Activated CD8-positive, alpha-beta memory T cell treated with anti-CD3 and anti-CD28 coated beads for 1 hour (primary cell): ENCODE measurements at places on chromosomes 2 and 18.
A peak's percentile ranks its signal among the peaks of the same experiment; 100 is the strongest.

GRCh38 chr2:102193074-102193473 is 6.3 kb downstream of the IL1RL2 start:
- no peak for DNase-seq

DNA sequence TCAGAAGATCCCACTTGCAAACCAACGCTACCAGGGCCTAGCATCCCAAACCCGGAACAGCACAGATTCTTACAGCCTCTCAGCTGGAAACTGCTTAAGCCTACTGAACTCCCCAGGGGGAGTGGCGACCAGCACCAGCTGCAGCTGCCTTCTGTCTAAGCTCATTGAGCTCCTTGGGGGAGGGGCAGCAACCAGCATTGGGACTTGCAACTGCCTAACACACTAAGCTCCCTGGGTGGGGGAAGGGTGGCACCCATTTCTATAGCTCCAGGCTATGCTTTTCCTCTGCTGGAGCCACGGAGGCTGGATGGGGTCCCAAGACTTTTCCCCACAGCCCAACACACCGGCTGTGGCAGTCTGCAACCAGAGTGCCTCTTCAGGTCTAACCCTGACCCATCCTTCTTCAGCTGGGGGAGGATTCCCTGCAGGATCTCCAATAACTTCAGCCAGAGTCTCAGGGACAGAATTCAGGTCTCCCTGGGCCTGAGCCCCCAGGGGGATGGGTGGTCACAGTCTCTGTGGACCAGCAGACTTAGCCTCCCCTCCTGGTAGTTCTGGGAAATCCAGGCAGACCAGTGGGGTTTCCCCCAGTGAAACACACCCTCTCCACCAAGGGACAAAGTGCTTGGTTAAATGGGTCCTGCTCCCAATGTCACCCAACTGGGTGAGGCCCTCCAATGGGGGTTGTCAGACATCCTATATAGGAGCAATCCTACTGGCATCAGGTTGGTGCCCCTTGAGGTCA is 45.9 kb upstream of the ITGA4 start:
- DNase-seq = no peak

- DNase-seq = no peak
Measured at GRCh38 chr2:27903018-27903417, 12.5 kb downstream of the BABAM2 start.

DNA sequence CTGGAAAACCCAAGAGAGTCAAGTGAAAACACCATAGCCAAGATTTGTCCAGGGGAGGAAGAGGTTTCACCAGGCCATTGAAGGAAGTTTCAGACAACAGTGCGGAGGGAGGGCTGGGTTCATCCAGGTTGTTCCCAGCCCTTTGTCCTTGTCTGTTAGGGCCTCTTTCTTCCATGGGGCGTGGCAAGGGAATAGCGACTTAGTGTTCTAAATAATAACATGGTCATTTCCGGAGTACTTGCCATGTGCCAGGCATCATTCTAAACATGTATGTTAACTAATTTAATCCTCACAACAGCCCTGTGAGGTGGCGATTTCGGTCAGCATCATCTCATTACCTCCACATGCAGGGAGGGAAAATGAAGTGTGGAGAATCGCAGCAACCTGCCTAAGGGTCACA is 77.3 kb downstream of the TCF7L1 start:
- no peak for DNase-seq

- DNase-seq = no peak
Measured at GRCh38 chr2:236816197-236817170, 246.9 kb downstream of the ACKR3 start.

DNA sequence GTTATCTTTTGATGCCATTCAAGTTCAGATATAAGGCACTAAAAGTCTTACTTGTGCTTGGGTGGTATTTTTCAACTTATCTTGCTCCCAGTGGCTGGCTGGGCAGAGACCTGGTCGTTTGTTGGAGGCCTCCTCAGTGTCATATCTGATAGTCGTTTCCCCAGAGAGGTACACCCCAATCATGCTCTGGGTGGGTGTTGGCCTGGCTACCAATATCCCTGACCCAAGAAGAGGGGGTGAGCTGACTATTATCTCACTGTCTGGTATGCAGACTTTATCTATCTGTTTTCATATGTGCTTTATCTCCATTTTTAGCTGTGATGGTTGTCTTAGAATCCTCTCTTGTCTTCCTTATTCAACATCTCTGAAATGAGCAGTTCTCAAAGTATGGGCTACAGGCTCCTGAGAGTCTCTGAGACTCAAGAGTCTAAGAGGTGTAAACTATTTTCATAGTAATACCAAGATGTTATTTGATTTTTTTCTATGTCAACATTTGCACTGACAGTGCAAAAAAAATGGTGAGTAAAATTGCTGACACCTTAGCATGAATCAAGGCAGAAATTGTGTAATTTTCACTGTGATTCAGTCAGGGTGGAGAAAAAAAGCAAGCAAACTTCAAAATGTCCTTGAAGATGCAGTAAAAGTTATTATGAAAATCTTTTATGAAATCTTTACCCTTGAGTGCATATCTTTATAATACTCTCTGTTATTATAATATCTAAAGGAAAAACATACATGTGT is 12.3 kb upstream of the PLEK start:
- no peak for DNase-seq

DNA sequence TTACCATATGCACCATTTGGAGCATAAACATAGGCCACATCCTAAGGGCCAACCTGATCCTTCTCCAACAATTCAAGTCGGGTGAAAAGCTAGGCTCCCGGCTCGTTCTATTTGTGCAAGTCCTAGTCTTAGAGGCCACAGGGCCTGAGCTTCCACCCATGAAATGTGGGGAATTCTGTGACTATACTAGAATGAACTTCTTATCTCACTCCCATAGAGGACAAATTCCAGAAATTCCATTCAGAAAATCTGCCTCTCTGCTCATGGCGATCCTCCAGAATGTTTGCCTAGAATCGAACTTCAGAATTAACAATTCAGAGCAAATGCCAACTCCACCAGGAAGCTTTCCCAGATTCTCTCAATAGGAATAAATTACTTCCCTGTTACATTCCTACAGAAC is 187.9 kb downstream of the BCL11A start:
- DNase-seq = no peak

- no peak for DNase-seq
Measured at GRCh38 chr2:132521341-132521740, 104.7 kb downstream of the GPR39 start.

DNA sequence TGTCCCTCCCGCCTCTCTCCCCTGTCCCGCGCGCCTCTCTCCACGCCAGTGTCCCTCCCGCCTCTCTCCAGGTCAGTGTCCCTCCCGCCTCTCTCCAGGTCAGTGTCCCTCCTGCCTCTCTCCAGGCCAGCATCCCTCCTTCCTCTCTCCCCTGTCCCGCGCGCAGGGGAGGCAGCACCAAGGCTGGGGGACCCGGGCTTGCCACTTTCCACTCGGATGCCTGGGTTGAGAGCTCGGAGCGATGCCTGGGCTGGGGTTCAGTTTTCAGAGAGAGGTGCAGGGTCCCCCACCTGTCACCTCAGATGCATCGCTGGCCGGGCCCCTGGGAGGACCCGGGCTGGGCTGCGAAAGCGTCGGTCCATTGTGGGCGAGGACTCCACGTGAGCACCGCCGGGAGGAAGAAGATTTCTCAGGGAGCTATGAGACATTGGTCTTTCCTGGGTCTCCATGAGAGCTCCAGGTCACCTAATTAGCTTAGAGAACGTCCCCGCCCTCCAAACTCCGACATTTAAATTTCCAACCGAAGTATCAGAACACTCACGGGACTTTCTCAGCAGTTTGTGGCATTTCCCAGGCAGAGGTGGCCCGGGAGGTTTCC is 2.1 kb downstream of the FBLN7 start:
- no peak for DNase-seq

DNA sequence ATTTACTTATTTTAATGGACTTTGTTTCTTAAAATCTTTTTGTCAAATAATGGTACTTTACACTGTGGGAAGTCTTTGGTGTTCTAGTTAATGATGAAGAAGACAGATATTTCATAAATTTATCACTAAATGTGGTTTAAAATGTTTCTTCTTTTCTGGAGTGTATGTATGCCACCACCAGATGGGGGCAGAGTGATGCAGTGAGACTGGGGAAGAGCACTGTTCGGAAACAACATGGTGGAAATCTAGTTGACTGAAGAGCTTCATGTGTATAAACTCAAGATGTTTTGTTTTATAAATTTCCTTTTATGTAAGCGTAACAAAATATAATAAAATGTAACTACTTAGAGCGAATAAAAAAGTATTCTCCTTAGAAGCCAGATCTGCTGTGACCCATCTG is 195.1 kb downstream of the KCNE4 start:
- DNase-seq = no peak

DNA sequence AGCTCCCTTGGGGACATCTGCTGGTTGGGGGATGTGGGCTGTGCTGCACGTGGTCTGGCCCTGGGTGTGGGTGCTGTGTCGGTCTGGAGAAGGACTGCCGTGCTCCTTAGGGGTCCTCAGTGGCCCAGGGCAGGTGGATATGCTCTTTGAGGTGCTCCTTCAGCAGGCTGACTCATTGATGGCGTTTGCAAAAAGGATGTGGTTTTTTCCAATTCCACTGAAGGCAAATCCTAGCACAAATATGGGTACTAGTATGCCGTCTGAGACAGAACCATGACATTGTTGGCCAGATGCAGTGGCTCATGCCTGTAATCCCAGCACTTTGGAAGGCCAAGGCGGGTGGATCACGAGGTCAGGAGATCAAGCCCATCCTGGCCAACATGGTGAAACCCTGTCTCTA is 3.3 kb downstream of the PPP1R7 start:
- DNase-seq = no peak

DNA sequence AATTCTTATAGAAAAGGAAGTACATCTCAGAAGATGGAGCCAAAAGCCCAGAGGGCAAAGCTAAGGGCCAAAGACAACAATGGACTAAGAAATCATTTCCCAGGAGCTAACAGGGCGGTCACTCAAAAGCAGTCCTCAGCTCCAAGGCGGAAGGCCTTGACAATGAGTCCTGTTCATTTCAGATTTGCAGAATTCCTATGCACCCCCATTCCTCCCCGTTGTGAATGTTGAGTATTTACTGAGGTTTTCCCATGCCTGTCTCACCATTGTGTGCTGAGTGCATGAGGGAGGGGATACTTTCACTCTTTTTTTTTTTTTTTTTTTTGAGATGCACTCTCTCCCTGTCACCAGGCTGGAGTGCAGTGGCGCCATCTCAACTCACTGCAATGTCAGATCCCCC is 18.8 kb upstream of the DTNB start:
- no peak for DNase-seq

DNA sequence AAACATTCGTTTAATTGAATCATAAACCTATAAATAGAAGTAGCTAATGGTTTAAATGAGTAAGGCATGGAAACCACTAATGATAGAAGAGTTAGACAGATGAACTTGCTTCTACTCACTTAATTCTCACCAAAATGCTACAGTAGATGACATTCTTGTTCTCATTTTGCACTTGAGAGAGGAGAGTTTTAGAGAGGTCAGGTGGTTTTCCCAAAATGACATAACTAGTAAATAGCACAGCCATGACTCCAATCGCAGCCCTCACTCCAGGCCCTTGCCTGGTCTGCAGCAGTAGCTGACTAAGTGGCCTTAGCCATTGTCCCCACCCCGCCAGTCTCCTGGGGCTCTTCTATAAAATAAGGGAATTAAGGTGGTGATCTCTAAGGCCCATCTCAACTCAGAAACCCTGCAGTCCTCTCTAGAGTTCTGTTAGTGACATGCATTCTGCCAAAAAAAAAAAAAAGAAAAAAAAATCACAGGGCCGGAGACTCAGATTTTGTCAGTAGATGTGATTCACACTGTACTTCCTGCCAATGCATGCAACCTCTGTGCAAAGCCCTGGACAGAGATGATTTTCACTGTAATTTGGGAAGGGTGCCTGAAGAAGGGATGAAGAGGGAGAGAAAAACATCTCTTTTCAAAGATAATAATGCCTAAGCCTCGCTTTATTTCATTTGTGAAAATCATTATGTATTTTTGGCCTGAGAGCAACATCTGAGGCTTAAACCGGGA is 221.8 kb downstream of the ANAPC1 start:
- DNase-seq = no peak

DNA sequence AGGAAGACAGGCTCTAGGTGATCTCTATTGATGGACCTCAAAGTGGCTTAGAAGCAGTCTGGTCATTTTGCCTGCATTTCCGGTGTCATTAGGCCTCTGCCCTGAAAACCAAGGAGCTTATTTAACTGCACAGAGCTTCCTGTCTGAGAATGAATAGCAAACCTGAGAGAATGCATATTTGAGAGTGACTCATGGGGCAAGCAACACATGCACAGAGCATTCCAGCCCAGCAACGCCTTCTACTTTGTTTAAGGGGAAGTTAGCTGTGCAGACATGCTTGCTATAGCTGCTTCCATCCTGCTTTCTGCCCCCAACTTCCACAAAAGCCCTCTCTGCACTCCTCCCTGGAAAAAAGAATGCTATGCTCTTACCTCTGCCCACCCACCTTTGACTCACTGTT is 232.8 kb downstream of the GRB14 start:
- DNase-seq = no peak

DNA sequence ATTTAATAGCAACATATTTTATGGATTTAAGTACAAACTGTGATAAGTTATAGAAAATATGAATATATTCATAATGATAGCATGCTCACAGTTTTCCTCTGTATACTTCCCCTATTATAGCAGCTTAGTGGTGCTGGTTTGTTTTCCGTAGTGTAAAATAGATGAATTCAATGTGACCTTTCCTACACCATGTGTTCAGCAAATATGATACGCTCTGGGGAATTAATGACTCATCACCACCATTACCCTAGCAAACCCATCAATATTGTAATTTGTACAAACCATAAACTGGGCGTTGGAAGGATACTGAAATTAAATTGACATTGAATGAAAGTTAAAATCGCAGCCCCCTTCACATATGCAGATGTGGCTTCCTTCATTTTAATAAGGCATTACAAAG is 58.7 kb upstream of the CDH19 start:
- DNase-seq = no peak

GRCh38 chr2:129876541-129876940 is 102.9 kb upstream of the RAB6C start:
- no peak for DNase-seq

GRCh38 chr18:23194155-23194996 is 59.1 kb downstream of the CABLES1 start:
- DNase-seq = no peak

DNA sequence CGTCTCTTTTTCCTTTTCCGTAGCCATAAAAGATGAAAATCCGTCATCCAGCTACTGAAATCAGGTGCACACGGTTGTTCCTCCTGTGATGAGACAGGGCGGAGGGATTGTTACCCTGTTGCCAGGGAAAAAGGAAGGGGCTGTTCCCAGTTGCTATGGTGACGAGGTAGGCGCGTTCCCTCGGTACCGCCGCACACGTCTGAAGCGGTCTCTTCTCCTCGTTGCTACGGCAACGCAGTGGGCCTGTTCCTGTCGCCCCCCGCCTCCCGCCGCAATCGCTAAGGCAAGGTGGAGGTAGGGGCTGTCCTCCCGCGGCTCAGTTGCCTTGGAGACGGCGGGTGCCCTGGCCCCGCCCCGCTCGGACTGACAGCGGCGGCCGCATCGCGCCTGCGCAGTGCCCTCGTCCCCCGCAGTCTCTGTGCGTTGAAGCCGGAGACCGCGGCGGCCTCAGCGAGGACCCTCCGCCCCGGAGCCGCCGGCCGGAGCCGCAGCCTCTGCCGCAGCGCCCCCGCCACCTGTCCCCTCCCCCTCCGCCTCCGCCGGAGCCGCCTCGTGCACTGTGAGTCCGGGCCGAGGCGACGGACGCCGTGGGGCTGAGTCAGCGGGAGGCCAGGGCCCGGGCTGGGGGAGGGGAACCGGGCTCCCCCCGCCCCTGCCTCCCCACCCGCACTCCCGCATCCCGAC is at the start of gene MAPRE3:
Gene MAPRE3, plus strand, starts transcription at position 394 of the 684 bp plus-strand sequence. CDS start 51,582 bp downstream, outside the sequence.
- peak; percentile 80 for DNase-seq

- DNase-seq = no peak
Measured at GRCh38 chr2:69964353-69964841, 3.0 kb upstream of the ASPRV1 start.

GRCh38 chr18:44696892-44697291 is 16.2 kb downstream of the SETBP1 start:
- DNase-seq = no peak

- DNase-seq = no peak
Measured at GRCh38 chr2:58155160-58155778, 85.9 kb downstream of the FANCL start.
